Ureter (tissue), 1 donor: ENCODE measurements at places on chromosomes 11 and 22. TPM values are rescaled to one million over a fixed set of nuclear protein-coding genes. Genes with fewer than 3 reads are reported as not detected.

The GRIA4 gene
- total RNA-seq: not detected

The MCAM gene
- 98.7 TPM for total RNA-seq

The SEC14L2 gene
- 5.8 TPM for total RNA-seq

The PGA5 gene
- total RNA-seq: not detected

DNA sequence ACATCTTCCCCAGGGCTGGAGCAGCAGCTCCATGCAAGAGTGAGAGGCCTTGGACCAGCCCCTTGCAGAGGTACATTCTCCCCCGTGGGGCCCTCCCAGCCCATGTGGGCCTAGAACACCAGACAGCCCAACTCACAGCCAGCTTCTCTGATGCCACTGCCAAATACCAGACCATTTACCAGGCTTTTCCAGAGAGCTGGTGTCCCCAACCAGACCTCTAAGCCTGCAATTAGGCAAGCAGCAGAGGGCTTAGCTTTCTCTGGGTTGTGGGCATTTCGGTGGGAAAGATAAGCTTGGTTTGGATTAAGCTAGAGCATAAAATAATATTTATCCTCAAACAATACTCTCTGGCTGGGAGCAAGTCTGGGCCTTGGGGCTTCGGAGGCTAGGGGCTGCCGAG, 75.6 kb downstream of the TP53I11 start:
- no peak for DNase-seq

DNA sequence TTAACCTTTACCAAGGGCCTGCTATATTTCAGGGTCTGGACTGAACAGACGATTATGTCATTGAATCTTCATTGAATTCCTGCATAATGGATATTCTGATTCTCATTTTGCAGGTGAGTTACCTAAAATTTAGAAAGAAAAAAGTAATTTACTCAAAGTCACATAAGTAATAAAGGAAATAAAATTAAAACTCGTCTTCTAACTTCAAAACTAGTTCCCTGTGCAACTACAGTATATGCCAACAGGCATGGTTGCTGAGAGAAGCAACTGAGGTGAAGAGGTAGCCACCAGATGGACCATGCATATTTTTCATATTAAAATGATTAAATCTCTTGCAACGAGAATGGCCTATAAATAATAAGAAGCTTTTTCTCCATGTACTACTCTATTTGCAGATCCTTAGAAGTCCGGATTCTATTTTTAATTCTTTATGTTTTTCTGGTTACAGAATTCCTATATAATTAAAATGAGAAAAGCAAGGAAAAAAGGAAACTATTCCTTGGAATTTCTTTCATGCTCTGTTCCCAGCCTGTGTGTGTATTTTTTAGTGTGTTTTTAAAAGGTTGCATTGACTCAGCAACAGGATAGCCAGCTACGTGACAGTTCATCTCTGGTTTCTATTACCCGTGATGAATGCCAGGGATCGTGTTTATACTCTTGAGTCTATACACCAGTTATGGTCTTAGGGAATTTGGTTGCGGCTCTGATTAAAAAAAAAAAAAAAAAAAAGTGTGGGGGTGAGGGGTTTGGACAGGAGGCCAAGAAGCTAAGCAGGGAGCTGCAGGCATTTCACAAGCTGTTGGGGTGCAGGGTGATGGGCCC, 186.8 kb downstream of the ETS1 start:
- DNase-seq: no peak

DNA sequence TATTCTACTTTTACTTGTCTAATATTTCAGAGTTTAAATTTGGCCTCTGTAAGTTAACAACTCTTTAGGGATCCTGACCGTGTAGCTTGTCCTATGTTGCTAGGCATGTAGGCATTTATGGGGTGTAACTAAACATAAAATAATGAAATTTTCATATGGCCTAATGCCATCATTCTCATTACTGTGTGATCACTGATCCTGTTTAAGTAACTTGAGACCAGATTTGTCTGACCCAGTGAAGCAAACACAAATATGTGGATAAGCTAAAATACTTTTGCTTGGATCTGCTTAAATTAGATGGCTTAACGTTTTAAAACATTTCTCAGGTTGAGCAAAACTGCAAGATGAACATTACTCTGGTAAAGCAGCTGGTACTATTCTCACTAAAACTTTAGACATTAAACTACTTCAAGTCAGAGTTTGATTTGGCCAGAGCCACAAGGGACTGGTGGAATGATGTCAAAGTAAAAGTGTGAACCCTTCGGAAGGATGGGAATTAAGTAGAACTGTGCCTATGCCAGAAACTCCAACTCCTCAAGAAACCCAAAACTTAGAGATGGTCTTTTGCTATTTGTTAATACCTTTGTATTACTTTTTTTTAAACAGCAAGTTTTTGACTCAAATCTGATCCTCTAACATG, 12.5 kb downstream of the QSER1 start:
- no peak for DNase-seq

DNA sequence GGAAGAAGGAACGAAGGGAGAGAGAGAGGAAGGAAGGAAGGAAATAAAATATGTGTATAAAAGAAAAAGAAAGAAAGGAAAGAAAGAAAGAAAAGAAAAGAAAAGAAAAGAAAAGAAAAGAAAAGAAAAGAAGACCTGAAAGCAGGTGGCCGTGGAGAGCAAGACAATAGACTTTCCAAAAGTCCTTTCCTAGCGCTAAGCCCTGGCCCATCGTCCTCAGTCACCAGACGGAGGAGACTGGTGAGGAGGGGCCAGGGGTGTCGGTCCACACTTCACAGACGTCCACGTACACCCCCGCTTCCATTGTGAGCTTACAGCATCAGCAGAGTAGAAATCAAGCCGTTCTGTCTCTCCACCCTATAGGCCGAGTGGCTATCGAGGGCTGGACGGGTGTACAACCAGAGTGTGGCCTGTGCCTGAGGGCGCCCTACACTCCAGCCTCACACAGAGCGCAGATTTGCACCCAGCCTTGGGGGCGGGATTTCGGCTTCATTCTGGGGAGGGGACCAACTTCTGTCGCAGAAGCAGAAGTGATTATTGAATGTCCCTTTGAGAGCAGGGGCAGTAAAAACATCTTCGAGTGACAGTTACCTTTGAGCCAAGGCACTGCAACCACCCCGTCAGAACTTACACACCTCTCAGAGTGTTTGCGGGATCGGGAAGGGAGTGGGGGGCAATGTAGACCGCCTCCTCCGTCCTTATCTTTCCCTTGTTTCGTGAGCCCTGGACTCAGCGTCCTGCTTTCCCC, 2.0 kb upstream of the BSX start:
- DNase-seq: no peak

DNA sequence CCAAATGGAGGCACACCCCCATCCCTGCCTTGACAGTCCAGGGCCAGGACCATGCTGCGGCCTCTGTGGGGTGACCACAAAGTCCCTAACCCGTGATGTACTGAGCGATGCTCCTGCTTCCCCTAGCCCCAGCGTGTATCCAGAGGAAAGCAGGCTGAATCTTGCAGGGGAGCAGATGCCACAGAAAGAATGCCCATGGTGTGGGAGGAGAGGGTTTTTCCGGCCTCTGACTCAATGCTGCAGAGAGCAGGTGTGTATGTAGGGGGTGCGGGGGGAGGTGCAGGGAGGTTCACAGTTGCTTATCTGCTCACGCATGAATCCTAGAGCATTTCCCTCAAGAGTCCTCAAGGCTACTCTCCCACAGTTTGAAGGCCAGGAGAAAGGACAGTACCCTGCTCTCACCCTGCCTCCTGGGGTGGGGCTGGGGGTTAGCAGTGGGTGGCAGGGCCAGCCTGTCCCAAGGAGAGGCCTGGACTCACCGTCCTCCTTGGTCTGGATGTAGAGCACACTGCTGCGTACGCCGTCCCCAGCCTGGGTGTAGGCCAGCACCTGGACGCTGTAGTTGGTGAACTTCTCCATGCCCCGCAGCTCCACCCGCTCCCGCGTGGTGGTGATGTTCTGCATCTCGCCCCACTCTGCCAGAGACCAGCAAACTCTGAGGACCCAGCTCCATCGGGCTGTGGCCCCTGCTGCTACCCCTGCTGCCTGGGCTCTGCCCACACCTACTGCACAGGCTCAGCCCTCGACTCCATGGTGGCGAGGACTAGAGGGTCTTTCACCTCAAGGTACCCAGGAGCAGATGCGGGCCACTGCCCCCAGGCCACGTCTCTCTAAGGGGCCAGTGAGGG, 130.8 kb downstream of the CEP164 start:
- no peak for DNase-seq

DNA sequence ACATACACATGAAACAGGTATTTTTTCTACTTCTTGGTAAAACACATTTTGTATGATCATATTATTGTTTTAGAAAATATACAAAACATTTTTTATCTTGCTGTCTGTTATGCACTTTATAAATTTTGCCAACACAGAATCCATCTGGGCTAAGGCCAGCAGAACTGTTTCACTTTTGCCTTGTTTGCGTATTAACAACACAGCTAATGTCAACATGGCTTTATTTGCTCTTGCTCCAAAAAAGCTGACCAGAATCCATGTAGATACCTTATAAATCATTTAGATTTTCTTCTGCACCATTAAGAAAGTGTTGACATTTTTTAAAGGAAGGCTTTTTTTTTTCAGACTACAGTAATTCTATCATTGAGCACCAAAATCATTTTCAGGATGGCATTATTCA, 58.1 kb upstream of the PGR start:
- no peak for DNase-seq

DNA sequence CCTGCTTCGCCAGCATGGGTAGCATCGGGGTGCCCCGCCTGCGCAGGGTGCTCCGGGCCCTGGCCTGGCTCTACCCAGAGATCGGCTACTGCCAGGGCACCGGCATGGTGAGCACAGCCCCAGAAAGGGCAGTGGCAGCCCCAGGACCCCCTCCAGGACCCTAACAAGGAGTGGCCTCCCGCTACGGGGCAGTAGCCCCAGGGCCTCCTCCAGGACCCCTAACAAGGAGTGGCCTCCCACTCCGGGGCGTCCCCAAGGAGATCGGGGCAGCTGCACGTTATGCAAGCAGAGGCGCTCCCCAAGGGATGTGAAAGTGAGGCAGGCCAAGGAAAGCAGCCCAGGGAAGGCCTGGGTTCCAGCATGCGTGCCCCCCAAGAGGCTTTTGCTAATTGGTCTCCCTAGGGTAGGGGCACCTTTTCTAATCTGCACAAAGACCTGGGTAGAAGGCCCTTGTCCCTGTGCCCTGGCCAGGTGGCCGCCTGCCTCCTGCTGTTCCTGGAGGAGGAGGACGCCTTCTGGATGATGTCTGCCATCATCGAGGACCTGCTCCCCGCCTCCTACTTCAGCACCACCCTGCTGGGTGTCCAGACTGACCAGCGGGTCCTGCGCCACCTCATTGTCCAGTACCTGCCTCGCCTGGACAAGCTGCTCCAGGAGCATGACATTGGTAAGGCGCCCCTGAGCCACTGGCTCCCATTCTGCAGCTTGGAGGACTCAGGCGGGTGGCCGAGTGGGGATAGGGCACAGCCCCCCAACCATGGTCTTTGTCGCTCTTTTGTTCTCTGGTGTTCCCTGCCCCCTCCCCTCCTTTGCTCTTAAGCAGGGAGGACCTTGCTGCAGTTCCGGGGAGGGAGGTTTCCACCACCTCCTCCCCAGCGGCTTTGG, 35.0 kb downstream of the SGSM3 start:
- DNase-seq: no peak

DNA sequence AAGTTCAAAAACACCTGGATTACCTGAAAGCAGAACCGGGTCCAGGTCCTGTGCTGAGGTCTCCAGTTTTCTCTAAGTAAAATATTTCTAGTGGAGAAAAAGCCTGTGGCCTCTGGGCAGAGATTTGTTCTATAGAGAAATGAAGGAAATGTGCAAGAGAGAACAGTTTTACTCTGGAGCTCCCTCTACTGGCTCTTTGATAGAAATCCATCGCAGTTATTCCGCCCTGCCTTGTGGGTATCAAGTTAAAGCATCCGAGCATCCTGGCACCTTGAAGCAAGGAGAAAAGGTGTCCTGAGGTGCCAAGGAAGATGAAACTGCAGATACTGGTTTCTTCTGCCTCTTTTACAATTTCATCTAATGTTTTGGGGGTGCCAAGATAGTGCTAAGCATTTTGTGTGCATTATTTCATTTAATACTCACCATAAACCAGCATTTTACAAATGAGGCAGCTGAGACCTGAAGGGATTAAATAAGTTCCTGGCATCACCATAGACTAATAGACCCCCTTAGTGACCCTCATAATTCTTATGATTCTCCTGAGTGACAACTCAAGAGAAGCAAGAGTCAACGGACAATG, 113.1 kb upstream of the HSD17B12 start:
- no peak for DNase-seq

DNA sequence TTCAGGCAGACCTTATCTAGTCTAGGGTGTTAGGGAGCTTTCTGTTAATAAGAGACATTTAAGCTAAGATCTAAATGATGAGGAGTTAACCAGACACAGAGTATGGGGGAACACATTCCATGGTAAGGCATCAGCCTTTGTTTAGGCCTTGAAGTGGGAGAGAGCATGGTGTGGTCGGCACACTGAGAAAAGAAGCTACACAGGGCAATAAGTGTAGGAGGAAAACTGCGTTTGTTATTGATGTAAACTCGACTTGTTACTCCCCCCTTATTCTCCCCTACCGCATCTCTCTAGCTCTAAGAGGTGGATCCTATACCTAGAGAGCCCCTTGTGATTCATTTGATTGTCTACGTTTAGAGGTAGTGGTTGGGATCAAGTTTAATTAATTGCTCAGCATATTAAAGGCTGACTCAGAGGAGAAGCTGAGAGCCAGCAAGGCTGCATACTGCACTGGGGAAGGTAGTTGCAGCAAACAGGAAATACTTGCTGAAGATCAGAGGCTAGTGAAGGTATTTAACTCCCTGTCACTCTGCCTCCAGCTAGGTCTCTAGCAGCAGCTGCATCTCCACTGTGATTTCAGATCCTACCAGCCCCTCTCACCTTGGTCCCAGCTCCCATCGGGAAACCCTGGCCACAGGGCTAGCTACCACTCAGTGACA, 86.8 kb upstream of the TEAD1 start:
- no peak for DNase-seq

DNA sequence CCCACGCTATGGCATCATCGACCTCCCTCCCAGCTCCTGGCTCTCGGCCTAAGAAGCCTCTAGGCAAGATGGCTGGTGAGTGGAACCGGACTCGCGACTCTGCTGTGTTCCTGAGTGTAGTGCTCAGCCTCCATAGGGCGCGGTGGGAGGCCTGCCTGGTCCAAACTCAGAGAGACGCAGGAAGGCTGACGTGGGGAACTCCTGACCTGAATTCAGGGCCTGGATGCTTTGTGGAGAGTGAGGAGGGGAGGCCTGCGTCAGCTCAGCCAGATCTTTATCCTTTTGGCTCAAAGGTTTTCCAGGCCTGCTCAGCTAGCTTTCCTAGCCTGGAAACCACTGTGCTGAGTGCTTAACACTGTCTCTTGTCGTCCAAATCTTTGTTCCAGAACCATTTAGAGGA, 8.0 kb downstream of the TIRAP start:
- DNase-seq: no peak

GRCh38 chr11:118899706-118900360, 16.1 kb downstream of the CXCR5 start:
- no peak for DNase-seq

- DNase-seq: no peak
Observed at GRCh38 chr22:26970809-26971394, 313.5 kb downstream of the MIAT start.

DNA sequence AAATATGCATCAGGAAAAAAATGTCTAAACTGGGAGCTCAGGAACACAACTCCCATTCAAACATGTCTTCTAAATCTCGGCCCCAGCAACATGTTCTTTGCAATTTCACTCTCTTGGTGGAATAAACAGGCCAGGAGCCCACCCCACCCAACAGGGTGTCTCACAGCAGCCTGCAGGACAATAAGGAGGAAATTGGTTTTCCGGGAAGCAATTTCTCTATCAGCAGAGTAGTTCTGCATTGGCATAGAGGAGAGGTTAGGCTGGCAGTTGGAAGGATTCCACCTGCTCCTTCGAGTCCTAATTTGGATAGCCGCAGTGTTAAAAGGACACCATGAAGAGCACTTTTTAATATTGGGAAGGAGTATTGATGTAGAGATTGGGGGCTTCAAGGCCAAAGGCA, 55.9 kb upstream of the BARX2 start:
- no peak for DNase-seq
